NCI-H1417 treated with DMSO at 0.1 percent for 48 hours (cell line): ENCODE measurements at places on chromosomes 7 and 10.

DNA sequence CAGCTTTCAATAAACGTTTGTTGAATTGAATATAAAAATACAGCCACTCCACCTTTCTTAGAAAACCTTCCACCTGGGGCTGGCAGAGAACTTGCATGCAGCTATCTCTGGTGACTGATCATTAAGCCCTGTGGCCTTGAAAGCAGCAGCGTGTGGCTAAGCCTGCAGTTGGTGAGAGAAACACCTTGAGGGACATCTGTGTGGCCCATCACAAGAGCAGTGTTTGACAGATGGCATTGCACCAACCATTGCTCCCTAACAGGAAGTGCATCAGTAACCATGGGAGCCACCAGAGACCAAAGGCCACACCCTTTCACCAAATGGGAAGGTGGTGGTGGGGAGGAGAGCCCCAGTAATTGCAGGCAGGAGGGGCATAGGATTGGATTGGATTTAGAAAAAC, 22.4 kb downstream of the RHOBTB1 start:
- DNase-seq = no peak

GRCh38 chr7:148385009-148385682, 205.4 kb upstream of the C7orf33 start:
- no peak for DNase-seq

GRCh38 chr10:28664369-28664740, 13.0 kb upstream of the BAMBI start:
- DNase-seq = no peak

GRCh38 chr7:131769241-131769640, 212.8 kb upstream of the PODXL start:
- DNase-seq = no peak

- no peak for DNase-seq
Observed at GRCh38 chr7:107408349-107408748, 61.5 kb upstream of the GPR22 start.

- DNase-seq = no peak
Observed at GRCh38 chr10:29105516-29106215, 183.2 kb upstream of the LYZL1 start.

GRCh38 chr10:86649471-86650150, 4.7 kb upstream of the OPN4 start:
- DNase-seq = no peak

GRCh38 chr10:116073510-116073909, 199.5 kb downstream of the GFRA1 start:
- DNase-seq = no peak

GRCh38 chr7:14085901-14086300, 96.4 kb upstream of the ETV1 start:
- DNase-seq = no peak

- DNase-seq = no peak
Observed at GRCh38 chr7:149843566-149843965, 5.4 kb downstream of the ZNF862 start.
